CD4-positive, alpha-beta T cell treated with Interleukin-12 subunit alpha and Interleukin-12 subunit beta, for 1 hour (primary cell): ENCODE measurements at places on chromosomes 6 and 20.

DNA sequence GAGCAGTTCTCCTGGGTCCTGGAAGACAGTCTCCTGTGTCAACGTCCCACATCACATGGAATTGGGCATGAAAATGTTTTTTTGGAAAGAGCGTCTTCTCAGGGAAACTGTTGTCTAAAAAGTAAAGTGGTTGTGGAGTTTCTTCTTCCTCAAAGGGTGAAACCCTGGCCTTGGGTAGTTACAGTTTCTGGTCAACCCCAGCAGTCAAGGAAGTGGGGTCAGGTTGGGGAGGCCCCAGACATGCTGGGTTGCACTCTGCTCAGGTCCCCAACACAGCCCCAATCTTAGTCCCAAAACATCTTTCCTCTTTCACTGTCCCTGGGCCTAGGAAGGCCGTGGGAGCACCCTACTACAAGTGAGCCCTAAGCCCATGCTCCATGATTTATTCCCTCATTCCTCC lies 996 bp upstream of the NFKBIE start:
- DNase-seq = no peak

DNA sequence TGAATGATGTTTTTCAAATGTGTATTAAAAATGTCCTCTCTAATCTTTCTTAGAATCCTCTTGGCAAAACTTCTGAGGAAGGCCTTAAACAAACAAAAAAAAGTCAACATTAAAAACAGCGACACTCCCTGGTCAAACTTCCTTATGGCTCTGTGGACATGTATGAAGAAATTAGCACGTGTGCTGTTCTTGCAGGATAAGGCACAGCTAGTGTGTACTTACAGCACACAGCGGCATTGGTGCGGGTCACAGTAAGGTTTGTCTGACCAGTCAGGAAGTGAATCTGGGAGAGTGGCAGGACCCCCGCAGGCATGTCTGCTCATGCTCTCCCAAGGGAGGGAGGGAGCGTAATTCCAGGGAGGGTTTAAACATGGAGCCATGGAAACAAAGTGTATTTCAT lies 38.8 kb downstream of the SLC22A1 start:
- no peak for DNase-seq

DNA sequence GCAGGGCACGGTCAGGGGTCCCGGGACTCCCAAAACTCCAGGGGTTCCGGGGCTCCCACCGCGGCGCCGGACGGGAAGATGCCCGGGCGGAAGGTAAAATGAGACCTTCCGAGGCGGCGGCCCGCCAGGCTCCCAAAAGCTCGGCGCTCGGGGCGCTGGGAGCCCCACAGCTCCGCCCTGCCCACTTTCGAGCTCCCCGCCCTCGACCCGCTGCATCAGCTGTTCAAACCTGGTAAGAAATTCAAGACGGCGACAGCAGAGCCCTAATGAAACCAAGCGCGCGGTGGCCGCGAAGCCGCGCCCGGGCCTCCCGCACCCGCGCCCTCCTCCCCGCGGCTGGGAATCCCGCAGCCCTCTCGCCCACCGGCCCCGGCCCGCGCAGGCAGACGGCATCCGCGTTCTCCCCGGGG lies 369 bp downstream of the SLC4A11 start:
- peak; percentile 43 for DNase-seq

DNA sequence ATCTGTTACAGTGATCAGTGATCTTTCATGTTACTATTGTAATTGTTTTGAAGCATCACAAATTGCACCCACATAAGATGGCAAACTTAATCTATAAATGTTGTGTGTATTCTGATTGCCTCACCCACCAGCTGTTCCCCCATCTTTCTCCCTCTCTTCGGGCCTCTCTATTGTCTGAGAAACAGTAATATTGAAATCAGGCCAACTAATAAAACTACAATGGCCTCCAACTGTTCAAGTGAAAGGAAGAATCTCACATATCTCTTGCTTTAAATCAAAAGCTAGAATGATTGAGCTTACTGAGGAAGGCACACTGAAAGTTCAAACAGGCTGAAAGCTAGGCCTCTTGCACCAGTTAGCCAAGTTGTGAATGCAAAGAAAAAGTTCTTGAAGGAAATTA lies 141.2 kb downstream of the CDK19 start:
- DNase-seq = no peak

- DNase-seq = no peak
Measured at GRCh38 chr20:47353692-47354463, 2.6 kb downstream of the ZMYND8 start.
